ENCODE measurements at places on chromosomes 5 and 9. TPM values are rescaled to one million over a fixed set of nuclear protein-coding genes. Genes with fewer than 3 reads are reported as not detected.
A peak's percentile ranks its signal among the peaks of the same experiment; 100 is the strongest.

DNA sequence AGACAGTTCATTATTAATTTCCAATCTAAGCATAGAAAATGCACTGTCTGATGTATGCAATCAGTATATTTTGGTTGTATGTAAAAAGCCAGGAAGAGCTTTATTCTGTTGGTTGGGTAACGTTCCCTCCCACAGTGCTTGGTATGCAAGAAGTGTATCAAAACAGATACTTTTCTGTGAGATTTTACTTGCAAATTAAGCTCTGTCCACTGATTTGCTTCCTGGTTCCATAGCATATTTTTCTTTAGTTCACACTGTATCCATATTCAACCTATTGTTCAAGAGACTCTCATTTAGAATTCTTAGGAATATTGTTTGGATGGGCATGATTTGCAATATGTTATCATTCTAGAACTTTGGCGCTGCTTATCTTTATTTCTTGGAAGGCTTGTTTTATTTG lies 47.4 kb downstream of the RNF180 start:
- DNase-seq = peak; percentile 27

DNA sequence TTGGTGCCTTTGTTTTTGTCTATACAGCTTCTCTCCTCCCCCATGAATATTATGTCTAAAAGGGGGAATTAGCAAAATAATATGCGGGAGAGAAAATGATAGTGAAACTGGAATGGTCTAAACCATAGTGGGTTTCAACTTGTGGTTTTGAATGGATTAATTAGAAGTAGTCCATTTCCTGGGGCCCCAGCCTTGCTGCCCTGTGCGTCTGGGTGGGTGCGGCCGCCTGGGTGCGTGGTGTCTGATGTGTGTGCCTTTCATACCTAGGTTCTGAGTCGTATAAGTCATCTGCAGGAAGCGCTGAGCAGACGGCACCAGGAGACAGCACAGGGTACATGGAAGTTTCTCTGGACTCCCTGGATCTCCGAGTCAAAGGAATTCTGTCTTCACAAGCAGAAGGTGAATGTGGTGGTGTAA lies 120.0 kb upstream of the CACNA1B start:
- DNase-seq = no peak

- no peak for DNase-seq
Measured at GRCh38 chr5:143213231-143213850, 190.1 kb downstream of the NR3C1 start.

GRCh38 chr5:134877159-134877558 lies 3.0 kb downstream of the TXNDC15 start:
- DNase-seq = no peak

DNA sequence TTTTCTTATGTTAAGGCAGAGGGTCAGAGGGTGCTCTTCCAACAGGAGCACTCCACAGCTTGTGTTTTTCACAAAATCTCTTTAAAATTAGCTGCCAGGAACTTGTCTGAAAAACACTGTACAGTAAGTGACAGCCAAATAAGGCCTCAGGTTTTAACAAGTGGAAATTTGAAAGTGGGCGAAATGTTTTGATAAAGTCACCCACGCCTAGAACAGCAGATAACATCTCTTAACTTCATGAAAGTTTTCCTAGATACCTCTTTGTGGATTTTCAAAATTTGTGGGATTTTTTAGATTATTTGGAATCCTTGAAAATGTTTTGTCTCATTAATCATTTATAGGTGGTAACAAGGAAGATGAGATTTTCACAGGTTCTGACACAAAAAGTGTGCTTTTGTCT lies 121.3 kb downstream of the PDE4D start:
- no peak for DNase-seq

- DNase-seq = no peak
Measured at GRCh38 chr5:173919443-173919842, 31.3 kb downstream of the CPEB4 start.

- no peak for DNase-seq
Measured at GRCh38 chr9:15115702-15116101, 191.3 kb downstream of the TTC39B start.

DNA sequence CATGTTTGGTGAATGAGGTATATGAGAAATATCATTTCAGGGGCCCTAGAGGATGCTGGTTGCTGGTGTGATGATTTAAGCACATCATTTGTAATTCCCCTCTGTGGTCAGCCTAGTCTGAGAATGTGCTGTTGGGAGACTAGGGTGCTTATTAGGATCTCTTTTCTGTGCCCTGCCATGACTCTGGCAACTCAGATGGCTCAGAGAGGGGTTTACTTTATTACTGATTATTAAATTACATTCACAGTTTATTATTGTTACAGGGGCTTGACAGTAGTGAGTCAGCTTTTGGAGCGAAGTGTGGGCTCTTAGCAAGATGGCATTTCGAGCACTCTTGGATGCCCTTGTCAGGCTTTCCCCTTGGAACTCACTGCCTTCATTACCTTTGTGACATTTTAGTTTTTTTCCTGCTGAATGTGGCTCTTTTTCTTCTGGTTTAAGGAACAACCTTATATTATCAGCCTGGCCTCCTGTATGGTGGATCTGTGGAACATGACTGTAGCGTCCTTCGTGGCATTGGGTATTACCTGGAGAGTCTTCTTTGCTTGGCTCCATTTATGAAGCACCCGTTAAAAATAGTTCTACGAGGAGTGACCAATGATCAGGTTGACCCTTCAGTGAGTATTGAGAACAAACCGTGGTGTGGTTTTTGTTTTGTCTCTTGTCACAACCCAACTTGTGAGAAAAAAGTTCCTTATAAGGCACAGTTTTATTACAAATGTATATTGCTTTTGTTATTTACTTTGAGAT lies 33.8 kb downstream of the RCL1 start:
- no peak for DNase-seq

- DNase-seq = no peak
Measured at GRCh38 chr9:128077847-128078503, 9.9 kb downstream of the SLC25A25 start.

GRCh38 chr5:131302506-131302905 lies 38.7 kb downstream of the CDC42SE2 start:
- DNase-seq = no peak

GRCh38 chr5:128857076-128857677 lies 108.1 kb upstream of the SLC27A6 start:
- no peak for DNase-seq

- no peak for DNase-seq
Measured at GRCh38 chr5:60248901-60249300, 355.4 kb upstream of the PDE4D start.

DNA sequence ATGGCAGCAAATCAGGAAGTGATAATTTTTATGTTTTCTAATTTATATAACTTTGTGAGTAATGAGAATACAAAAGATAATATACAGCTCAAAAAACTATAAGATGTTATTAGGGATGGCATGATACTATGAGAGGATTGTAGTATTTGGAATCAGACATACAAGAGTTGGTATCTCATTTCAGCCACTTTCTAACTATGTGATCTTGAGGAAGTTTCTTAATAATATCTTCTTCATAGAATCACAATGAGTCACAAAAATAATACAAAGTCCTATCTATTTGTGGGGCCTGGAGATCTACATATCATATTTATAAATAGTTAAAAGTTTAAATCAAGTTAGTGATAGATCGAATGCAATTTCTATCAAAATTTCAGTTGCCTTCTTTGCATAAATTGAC lies 23.7 kb upstream of the TMED7 start:
- DNase-seq = no peak

DNA sequence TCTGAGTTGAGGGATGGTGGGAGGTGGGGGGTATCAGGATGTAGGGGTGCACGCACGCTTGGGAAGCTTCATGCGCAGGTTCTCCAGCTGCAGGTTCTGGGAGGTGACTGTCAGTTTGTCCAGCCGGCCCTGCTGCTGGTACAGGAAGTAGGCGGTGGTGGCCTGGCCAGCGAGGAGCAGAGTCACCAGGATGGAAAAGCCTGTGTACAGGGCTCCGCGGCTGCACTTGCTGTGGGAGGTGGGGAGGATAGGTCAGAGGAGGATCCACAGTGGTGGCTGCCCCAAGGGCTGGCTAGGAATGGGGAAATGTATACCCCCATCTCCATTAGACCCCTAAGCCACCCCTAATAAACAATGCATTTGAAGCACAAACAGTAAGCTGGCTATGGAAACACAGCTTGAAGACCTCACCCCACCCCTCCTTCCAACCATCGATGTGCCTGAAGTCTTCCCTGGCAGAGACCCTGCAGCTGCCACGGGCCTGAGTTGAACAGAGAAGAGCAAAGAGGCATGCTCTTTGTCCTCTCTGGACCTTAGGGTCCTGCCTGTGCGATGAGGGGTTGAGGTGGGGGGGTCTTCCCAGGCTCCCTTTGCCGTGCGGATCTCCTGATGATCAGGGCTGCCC lies 5.5 kb downstream of the CD74 start:
- DNase-seq = no peak

- DNase-seq = no peak
Measured at GRCh38 chr5:116152169-116152568, 67.3 kb downstream of the COMMD10 start.

- no peak for DNase-seq
Measured at GRCh38 chr9:77166193-77166592, 11.1 kb upstream of the VPS13A start.

DNA sequence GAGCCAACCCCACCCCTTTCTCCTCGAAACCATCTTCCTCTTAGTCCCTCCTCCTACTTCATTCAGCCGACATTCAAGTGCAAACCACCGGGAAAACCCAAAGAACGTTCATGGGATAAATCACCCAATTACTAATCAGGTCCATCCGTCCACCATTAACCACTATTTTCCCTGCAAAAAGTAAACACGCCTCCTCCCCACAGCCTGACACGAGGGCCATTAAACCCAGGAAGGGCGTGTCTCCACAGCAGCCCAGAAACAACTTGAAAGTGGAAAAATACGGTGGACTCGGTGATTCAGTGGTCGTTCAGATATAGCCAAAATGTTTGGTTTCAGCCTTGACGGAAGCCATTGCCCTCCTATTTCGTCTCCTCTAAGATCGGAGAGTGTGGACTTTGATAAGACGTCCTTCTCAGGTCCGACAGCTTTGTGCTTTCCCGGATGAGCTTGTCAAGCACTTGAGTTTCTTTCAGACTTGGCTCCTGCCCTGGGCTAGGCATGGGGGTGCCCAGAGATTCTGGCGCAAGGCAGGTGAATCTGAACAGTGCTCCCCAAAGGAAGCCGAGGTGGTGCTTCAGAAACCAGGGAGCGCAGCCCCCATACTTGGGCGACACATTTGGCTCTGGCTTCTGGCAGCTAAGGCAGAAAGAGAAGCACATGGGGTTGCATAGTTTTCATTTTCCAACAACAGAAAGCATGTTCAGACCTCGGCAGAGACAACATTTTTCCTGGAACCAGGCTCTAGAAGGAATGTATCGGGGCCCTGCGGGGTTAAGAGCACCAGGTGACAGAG lies 56.6 kb downstream of the SMIM23 start:
- no peak for DNase-seq

GRCh38 chr9:30478684-30479083 lies 1905.8 kb upstream of the ACO1 start:
- DNase-seq = no peak

DNA sequence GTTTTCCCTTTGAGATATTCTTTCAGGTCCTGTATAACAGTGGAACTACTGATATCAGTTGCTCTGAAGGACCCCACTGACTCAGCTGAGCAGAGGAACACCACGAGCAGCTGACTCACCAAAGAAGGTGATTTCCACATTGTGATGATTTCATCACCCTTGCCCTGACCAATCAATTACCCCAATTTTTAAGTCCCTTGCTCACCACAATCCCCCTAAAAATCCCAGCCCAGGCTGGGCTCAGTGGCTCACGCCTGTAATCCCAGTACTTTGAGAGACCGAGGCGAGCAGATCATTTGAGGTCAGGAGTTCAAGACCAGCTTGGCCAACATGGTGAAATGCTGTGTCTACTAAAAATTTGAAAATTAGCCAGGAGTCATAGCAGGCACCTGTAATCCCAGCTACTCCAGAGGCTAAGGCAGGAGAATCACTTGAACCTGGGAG lies 125.3 kb upstream of the ABCA1 start:
- DNase-seq = no peak

- no peak for DNase-seq
Measured at GRCh38 chr5:122237906-122238305, 74.1 kb upstream of the SNCAIP start.

- no peak for DNase-seq
Measured at GRCh38 chr9:20065796-20066700, 277.2 kb upstream of the SLC24A2 start.

DNA sequence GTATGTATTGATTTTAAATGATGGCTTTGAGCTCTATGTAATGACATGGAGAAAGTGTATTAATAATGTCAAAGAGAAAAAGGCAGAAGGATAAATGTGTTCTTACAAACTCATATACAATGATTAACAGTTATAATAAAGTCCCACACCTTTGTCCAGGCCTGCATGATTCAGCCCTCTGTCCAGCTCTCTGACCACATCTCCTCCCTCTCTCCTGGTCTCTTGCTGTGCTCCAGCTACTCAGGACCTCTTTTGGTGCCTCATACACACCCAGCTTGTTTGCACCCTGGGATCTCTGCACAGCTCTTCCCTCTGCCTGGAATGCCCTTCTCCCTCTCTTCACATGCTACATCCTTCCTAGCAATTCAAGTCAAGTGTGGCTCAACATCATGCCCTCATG lies 37.5 kb upstream of the DMRT1 start:
- no peak for DNase-seq

- DNase-seq = no peak
Measured at GRCh38 chr5:178542455-178542854, 47.7 kb downstream of the COL23A1 start.

DNA sequence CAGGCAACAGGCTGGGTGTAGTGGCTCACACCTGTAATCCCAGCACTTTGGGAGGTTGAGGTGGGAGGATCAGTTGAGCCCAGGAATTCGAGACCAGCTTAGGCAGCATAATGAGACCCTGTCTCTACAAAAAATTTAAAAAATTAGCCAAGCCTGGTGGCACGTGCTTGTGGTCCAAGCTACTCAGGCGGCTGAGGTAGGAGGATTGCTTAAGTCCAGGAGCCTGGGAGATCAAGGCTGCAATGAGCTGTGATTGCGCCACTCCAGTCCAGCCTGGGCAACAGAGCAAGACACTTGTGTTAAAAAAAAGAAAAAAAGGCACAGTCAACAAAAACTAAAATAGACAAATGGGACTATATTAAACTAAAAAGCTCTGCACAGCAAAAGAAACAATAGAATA lies 29.3 kb downstream of the ATP6V0E1 start:
- no peak for DNase-seq

GRCh38 chr5:164708831-164709230 lies 1203.4 kb downstream of the MAT2B start:
- no peak for DNase-seq

TCF7 gene
- polyA plus RNA-seq = 9.9 TPM

MRPS27 gene
- 35.7 TPM for polyA plus RNA-seq

DAPK1 gene
- polyA plus RNA-seq = 35.1 TPM

STC2 gene
- polyA plus RNA-seq = 2.0 TPM

ACOT12 gene
- 0.44 TPM for polyA plus RNA-seq

HTR1A gene
- not detected for polyA plus RNA-seq

PLAC8L1 gene
- 27.7 TPM for polyA plus RNA-seq

ARL14EPL gene
- 0.21 TPM for polyA plus RNA-seq

ZFP2 gene
- 2.7 TPM for polyA plus RNA-seq

CATSPER3 gene
- 56.6 TPM for polyA plus RNA-seq

TEX48 gene
- 34.6 TPM for polyA plus RNA-seq

SPATA31C1 gene
- 21.1 TPM for polyA plus RNA-seq

PIP5KL1 gene
- 3.9 TPM for polyA plus RNA-seq

TAF1L gene
- 3.0 TPM for polyA plus RNA-seq

C1QTNF3 gene
- 31.3 TPM for polyA plus RNA-seq

FST gene
- 9.3 TPM for polyA plus RNA-seq

IFNA21 gene
- not detected for polyA plus RNA-seq

Measured in testis (tissue), 5 donors.